ENCODE measurements at places on chromosomes 13 and 19.

- DNase-seq: no peak
These were observed 27.6 kb upstream of the NEK3 start for GRCh38 chr13:52187029-52187423.

DNA sequence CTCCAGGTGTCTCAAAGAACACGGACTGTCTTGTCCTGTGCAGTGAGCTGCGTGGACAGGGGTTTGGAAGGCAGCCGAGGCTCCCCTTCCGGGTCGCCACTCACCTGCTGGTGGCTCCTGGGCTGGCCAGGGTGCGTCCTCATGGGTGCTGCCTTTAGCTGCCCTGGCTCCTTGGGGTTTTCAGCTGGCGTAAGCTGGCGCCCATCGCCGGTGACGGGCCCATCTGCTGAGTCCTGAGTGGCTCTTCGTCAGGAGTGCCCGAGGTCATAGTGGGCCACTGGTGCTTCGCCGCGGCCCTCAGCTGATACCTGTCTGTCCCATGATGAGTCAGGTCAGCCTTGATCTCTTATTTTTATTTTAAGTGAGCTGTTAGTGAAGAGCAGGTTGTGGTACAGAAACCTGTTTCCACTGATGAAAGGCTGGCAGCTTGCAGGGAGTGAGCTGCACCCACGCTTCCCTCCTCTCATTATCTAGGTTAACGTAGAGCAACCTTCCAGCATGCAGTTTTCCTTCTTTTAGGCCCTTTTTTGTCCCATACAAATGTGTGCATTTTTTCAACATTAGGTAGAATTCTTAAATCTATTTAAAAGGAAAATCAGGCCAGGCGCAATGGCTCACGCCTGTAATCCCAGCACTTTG lies 18.4 kb downstream of the EPN1 start:
- no peak for DNase-seq

- peak; percentile 39 for DNase-seq
These were observed 979 bp downstream of the AKAP8 start for GRCh38 chr19:15378534-15379082.

GRCh38 chr13:87311165-87311564 lies 360.0 kb upstream of the SLITRK5 start:
- DNase-seq: no peak

- no peak for DNase-seq
These were observed 12.1 kb upstream of the CEACAM3 start for GRCh38 chr19:41784312-41784711.

DNA sequence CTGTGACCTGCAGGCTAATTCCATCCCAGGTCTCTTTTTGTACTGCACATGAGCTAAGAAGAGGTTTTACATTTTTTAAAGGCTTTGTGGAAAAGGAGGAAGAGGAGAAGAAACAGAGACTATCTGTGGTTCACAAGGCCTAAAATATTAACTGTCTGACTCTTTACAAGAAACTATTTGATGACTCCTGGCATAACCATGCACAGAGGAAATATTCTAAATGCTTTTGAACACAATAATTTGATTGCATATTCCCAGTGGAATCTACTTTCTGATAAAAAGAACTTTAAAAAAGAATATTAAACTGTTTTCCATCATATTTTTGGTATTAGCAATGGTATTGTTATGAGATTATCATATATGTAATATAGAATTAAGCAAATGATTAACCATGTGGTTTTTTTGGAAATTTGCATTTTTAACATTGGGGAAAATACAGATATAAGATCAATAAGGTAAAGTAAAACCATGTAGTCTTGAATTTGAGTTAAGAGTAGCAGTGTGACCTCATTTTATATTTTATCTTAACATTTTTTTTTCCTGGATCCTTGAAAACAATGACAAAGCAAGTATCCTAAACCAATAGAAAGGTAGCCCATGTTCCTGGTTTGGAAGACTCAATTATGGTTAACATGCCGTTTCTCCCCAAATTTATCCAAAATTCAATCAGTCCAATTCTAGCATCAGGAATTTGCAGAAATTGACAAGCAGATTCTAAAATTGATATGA lies 251.0 kb downstream of the UQCRFS1 start:
- no peak for DNase-seq

- DNase-seq: no peak
These were observed 5.8 kb upstream of the KMT5C start for GRCh38 chr19:55333870-55334269.

DNA sequence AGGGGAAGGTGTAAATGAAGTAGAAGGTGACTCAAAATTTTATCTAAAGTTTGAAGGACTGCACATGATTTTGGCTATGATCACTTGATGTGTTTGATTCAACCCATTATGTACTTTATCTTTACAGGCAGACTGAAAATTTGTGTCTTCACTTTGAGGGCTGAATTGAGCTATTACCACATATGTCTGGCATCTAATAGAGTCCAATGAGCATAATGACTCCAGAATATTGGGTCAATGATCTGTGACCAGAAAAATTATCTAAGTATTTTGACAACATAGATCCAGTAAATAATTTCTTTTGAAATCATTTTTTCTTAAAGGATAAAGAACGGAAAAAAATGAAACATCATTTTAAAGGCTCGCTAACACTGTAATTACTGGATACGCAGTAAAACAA lies 2810.0 kb downstream of the PCDH9 start:
- no peak for DNase-seq

GRCh38 chr13:113058988-113059850 lies 46.4 kb upstream of the F7 start:
- no peak for DNase-seq

DNA sequence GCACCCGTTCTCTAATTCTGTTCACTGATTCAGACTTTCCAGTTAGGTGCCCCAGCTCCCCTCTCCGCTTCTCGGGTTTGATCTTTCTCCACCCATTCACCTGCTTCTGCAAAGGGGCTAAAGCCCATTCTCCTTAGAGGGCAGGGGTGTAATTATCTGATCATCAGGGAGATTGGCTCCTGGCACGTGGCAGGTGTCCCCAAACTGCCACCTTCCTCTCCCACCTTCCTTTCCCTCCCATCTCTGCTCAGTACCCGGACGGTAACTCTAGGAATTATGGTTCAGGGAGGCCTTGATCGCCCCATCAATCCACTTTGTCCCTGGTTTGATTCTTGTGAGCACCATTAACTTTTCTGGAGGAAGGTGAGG lies 212 bp downstream of the FFAR1 start:
- no peak for DNase-seq

- DNase-seq: no peak
These were observed 55.8 kb upstream of the NBEA start for GRCh38 chr13:34886121-34886875.

DNA sequence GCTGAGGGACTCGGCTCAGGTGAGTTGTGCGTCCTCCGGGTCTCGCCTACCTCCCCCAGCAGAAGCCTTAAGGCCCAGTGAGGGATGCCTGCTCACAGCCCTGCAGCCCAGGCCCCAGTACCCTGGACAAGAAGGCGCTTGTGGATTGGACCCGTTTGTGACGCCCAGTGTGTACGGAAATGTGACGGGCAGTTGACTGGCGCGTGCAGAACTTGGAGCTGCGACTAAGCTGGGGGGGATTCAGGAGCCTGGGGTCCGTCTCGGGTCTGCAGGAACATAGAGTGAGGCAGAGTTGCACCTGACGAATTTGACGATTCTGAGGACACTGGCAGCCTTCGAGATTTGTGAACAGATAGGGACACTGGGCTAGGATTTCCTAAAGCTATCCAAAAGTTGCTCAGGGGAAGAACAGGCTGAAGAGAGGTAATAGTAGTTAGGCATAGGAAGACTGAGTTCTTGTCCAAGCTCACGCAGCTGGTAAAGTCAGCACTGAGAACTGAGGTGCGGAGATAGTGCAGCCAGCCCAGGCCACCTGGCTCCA lies 519 bp downstream of the ZNF551 start:
- no peak for DNase-seq

- no peak for DNase-seq
These were observed 54.4 kb downstream of the PEX11G start for GRCh38 chr19:7434391-7434790.

- no peak for DNase-seq
These were observed 100.4 kb downstream of the COL4A2 start for GRCh38 chr13:110407531-110407930.

- DNase-seq: no peak
These were observed 94.7 kb downstream of the FRY start for GRCh38 chr13:32126278-32126677.

- DNase-seq: no peak
These were observed 1668.9 kb upstream of the MIR17HG start for GRCh38 chr13:89678466-89679121.

DNA sequence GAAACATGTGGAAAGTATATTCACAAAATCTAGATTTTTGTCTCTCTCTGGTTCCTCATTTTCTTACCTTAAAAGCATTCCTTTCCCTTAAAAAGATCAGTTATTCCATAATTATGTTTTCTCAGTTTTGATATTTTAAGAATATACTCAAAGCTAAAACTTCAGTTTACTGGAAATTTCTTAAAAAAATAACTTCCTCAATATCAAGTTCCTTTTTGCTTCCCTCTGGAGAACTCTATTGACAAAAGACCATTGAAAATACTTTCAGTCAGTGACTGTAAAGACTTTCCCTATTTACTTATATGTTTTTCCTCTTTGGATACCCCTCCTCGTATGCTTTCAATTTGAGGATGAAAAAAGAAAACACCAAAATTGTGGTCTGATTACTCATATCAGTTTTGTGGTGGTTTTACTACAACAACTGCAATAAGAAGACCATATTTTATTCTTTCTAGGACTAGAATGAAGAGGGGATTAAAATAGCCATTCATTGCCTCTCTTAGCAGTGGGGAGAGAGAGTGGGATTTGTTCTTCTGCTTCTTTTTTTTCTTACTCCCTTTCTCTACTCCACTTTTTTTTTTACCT lies 113.2 kb downstream of the ESD start:
- DNase-seq: no peak

- DNase-seq: no peak
These were observed 527.5 kb downstream of the DCT start for GRCh38 chr13:93951951-93952350.

GRCh38 chr19:42635233-42635539 lies 40.5 kb upstream of the CEACAM8 start:
- DNase-seq: no peak

DNA sequence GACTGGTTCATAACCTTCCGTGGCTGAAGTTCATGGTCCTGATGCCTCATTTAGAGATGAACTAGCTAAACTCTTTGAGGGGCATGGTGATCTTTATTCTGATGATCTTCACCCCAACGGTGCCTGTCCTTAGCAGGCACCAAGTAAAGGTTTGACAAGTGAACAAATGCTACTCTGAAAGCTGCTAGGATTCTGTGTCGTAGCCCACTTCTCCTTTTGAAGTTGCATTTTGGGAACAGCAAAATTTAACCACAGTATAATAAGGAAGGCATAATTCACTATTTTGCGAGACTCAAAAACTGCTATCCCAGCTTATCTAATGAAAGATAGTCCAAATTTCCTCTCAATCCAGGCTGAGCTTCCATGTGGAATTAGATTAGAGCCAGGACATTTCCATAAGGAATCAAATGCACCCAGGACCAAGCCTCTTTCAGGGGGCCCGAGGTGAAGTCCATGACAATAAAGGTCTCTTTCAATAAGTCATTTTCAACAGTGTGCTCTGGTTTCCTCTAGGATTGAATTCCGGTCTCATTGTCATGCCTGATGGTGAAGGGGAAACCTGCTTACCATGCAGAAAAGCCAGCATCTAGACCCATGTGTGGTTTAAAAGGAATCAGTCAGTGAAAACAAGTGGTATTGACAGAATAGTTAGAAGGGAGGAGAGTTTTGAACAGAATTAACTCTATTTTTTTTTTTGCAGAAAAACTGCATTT lies 23.1 kb downstream of the SIAH3 start:
- DNase-seq: no peak

- no peak for DNase-seq
These were observed 94.3 kb downstream of the FAM216B start for GRCh38 chr13:42875475-42876269.

DNA sequence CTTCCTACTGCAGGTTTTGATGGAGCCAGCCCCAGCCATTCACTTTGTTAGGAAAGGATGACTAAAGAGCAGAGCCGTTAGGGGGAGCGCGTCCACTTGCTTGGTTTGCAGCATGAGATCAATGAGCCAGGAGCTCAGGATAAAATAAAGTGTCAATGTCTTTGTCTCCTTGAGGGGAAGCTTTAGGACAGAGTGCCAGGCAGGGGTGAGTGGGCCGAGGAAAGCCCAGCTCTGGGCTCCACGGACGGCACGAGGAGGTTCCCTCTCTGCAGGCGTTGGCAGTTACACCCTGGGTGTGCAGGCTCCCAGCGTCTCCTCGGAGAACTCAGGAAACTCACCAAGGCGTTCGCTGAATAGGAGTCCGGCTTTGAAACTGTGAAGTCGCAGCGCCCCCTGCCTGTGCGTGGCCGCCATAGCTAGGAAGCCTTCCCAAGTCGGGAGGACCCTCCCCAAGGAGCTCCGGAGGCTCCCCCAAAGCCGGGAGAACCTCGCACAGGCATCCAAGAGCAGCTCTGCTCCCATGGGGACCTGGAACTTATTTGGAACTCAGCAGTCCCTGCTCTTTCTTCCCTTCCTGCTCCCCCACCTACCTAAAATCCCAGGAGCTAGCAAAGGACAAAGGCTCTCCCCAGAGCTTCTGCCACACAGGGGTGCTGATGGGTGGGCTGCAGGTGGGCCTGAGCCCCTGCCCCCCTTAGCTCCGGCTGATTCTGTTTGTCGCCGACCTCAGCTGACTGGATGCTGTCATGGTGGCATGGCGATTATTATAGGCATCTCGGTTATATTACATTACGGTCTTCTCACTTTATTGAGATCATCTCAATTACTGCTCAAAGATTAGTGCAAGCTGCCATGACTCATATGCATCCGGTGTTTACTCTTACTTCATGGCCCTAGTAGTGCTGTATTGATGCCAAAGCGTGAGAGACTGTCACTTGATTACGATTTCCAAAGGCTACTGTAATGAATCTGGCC lies 34.4 kb downstream of the GSX1 start:
- peak; percentile 80 for DNase-seq
